Amygdala (tissue), 56 donors: ENCODE measurements at places on chromosomes 16 and 17.

GRCh38 chr17:40554646-40555295 is 10.5 kb downstream of the CCR7 start:
- DNase-seq: no peak

DNA sequence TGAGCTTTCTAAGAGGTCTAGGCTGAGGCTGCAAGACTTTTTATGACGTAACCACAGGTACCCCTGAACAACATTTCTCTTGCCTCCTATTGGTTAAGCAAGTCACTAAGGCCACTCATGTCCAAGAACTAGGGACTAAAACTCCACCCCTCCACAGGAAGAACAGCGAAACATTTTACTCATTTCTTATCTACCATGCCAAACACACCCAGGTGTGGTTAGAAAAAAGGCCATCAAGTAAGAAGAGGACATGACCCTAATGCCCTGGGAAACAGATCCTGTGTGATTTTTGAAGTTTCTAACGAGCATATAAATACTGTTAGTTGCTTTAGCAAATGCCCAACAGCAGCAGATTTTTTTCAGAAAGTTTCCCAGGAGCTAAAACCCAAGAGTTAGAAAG is 282.4 kb upstream of the DYNLRB2 start:
- no peak for DNase-seq

DNA sequence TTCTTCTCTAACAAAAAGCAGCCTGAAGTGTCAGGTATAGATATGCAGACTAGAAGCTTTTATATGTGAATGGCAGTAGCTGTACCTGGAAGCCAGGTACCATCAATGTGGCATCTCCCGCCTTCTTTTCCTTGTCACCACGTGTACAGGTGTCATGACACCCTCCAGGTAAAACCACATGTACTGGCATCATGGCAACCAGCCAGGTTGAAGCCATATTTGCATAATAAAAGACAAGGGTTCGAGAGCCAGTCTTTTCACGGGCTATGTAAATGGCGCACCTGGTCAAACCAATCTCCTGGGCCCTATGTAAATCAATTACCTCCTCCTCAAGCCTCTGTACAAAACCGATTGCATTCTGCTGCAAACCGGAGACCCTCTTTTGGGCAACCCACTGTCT is 541.3 kb downstream of the CDH11 start:
- no peak for DNase-seq

- no peak for DNase-seq
These were observed 6.8 kb upstream of the NSMCE1 start for GRCh38 chr16:27275394-27275793.

GRCh38 chr16:30112197-30113030 is 923 bp downstream of the GDPD3 start:
- no peak for DNase-seq

DNA sequence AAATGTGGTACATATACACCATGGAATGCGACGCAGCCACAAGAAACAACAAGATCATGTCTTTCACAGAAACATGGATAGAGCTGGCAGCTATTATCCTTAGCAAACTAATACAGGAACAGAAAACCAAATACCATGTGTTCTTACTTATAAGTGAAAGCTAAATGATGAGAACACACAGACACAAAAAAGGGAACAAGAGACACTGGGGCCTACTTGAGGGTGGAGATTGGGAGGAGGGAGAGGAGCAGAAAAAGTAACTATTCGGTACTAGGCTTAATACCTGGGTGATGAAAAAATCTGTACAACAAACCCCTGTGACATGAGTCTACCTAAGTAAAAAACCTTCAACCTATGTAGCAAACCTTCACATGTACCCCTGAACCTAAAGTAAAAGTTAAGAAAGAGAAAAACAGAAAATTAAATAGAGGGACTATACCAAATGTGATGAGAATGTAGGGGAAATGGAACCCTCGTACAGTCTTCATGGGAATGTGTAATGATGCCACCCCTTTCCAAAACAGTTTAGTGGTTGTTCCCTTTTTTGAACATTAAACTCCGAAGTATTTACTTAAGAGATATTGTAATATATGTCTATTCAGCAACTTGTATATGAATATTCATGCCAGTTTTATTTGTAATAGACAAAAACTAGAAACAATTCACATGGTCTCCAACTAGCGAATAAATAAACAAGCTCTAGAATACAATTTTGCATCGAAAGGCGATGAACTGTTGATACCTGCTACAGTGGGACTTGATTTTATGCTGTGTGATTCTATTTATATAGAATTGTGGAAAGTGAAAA is 33.9 kb downstream of the AHSP start:
- DNase-seq: no peak

DNA sequence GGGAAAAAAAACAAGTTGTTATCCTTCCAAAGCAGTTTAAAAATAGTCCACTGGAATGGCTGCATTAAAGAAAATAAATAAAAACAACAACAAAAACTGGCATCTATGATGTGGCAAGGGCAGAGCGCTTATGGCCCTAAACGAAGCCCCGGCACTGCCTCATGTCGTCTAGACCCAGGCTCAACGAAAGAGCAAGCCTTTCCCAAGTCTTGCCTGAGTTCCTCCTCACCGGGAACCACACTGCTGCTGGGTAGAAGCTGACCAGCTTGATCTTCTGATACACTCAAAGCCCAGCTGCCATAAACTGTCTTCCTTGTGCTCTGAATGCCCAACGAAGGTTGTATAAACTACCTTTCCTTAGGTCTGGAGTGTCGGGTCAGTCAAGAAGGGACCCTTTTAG is 37.0 kb downstream of the NDEL1 start:
- DNase-seq: no peak

GRCh38 chr16:759110-759910 is 1.2 kb upstream of the MSLN start:
- DNase-seq: no peak

DNA sequence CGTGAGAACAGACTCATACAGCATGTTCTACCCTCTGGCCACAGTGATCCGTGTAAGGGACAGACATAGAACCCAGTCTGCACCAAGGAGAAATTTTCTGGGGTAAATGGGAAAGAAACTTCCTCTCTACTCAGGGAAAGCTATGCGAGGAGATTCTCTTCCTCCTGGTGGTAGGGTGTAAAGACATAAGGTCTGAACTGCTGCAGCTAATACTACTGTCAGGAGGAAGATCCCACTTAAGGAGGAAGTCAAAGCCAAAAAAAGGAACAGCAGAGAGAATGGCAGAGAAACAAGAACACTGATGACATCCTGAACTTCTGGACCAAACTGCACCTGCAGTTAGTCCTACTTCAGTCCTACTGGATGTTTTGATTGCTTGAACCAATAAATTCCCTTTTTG is 7.1 kb upstream of the TM4SF5 start:
- no peak for DNase-seq
